ENCODE measurements at places on chromosomes 12 and 14. TPM values are rescaled to one million over a fixed set of nuclear protein-coding genes. Genes with fewer than 3 reads are reported as not detected.

Gene ANKS1B
- polyA plus RNA-seq, result 2.4 TPM

Gene SENP1
- polyA plus RNA-seq, result 11.9 TPM

Gene SLC17A8
- polyA plus RNA-seq, result 1.5 TPM

Gene PLA2G1B
- polyA plus RNA-seq, result 0.79 TPM

Gene CD9
- 204 TPM for polyA plus RNA-seq

DNA sequence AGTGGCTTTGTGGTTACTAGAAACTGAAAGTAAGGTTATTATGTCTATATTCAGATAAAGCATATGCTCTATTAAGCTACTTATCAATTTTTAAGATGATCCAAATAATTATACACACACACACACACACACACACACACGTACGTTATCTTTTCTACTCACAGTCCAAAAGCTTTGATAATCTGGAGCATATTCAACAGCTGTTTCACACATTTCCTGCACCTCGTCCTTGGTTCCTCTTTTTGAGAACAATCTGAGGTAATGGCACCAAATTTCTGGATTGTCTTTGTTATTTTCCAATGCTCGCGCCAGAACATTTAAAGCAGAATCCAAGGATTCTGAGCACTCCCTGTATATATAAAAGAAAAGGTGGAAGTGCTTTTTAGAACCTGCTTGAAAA is 37.5 kb downstream of the ZFC3H1 start:
- no peak overlapping the region for H3K4me3 ChIP-seq
- H3K4me1 ChIP-seq, result peaks cover 9% of the 10 kb centered on the region
- H3K36me3 ChIP-seq, result peaks cover 57% of the 10 kb centered on the region
- H3K27me3 ChIP-seq, result no peaks in the 10 kb centered on the region

DNA sequence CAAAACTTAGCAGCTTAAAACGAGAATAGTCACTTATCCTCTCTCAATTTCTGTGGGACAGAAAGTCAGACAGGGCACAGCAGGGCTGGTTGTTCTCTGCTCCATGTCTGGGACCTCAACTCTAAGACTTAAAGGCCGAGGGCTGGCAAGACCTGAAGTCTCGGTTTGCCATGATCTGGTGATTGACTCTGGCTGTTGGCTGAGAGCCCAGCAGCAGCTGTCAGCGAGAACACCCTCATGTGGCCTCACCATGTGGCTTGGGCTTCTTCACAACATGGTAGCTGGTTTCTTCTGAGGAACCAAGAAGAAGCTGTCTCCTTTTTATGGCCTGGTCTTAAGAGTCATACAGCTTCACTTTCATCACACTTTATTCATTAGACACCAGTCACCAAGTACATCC is 1.7 kb upstream of the VASH1 start:
- peaks cover 8% of the 10 kb centered on the region for H3K4me1 ChIP-seq
- DNase-seq, result no peak
- H3K4me3 ChIP-seq, result no peak overlapping the region

DNA sequence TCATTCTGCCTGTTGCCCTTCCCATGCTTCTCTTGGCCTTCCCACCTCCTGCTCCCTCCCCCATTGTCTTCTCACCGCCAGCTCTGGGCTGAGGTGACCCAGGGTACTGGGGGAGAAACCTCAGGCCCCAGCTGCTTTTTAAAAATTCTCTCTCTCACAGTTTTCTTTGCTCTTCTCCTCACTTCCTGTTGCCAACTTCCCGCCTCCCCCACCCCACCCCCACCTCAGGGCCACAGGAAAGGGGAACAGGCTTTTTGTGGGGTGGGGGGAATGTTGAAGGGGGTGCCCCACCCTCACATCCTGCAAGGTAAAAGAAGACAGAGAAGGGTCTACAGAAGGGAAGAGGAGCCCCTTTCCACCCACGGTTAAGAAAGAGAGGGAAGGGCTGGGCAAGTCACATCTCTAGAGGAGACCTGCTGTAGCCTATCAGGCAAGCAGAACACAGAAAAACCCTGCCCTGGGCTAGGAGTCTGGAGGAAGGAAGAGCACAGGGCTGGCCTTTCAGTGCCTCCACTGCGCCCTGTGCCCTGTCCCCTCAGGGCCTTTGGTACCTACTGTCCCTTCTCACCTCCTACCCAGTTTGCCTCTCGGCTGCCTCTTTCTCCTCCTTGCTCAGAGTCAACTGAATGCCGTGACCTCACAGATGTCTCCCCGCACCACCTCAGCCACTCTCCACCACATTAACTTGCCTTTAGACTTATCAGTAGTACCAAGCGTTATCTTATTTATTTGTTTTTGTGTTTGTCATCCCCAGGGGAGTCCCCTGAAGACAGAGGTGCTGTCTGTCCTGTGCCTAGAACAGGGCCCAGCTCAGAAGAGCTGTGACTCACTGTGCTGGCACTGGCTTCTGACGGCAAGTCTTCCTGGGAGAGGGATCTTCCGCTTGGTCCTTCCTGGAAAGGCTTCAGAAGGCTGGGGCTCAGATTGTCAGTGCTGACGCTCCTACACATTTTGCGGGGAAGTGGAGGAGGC is 1.7 kb downstream of the ARHGAP9 start:
- peak; percentile 6 for DNase-seq
- no peaks in the 10 kb centered on the region for H3K36me3 ChIP-seq

DNA sequence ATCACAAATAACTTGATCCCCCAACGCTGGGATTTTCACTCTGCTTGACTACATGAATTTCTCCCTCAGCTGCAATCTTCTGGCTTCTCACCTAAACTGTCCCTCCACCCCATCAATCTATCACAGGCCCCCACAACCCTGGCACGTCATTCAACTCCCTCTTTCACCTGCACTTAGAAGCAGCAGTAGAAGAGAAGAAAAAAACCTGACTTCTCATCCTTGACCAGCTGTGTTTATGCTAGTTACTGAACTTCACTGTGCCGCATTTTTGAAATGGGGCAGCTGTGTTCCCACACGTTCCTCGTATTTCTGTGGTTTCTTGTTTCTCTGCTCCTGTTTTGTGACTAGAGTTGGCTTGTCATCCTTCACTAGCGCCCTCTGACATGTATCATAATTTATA is 35.0 kb downstream of the ITPR2 start:
- DNase-seq, result no peak
- H3K27me3 ChIP-seq, result no peaks in the 10 kb centered on the region
- no peak overlapping the region for H3K27ac ChIP-seq
- H3K4me1 ChIP-seq, result no peaks in the 10 kb centered on the region

DNA sequence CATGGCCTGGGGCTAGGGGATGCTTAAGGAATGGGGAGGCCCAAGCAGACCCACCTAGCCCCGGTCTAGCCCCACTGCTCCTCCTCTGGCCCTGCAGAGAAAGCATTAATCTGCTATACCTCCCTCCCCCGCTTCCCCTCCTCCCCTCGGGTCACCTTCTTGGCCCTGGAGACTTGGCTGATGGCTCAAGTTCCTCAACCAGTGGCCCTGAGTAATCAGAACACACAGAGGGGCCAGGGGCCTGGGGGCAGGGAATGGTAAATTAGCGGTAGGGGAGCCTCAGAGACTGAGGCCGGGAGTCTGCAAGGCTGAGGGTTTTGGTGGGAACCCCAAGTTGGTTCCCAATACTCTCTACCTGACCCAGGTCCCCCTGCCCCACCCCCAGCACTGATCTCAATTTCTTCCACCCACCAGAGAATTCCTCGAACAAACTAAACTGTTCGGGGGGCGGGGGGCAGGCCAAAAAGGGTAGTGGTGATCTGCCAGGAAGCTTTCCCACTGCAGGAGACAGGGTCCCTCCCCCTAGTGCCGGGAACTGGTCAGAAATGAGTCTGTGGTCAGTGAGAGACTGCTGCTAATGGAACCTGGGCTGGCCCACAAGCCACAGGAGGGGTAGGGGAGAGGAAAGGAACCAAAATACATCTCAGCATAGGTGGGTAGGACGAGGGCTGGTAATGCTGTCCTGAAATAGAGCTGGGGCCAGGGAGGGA is 12.8 kb upstream of the SMARCD1 start:
- no peak overlapping the region for H3K27ac ChIP-seq
- DNase-seq, result no peak
- H3K4me1 ChIP-seq, result peaks cover 15% of the 10 kb centered on the region
- no peaks in the 10 kb centered on the region for H3K36me3 ChIP-seq
- no peaks in the 10 kb centered on the region for H3K27me3 ChIP-seq
- H3K4me3 ChIP-seq, result no peak overlapping the region

- peaks cover 27% of the 10 kb centered on the region for H3K4me1 ChIP-seq
- DNase-seq, result no peak
- H3K27ac ChIP-seq, result no peak overlapping the region
- H3K27me3 ChIP-seq, result no peaks in the 10 kb centered on the region
- no peak overlapping the region for H3K4me3 ChIP-seq
- peaks cover 2% of the 10 kb centered on the region for H3K36me3 ChIP-seq
Observed at GRCh38 chr12:6627616-6628015, 8.1 kb downstream of the LPAR5 start.

- no peaks in the 10 kb centered on the region for H3K36me3 ChIP-seq
- peaks cover 20% of the 10 kb centered on the region for H3K27me3 ChIP-seq
- H3K4me3 ChIP-seq, result peak overlapping the region; percentile 10
- no peak overlapping the region for H3K27ac ChIP-seq
- no peak for DNase-seq
Observed at GRCh38 chr12:3732901-3733300, 20.0 kb downstream of the CRACR2A start.

- no peak for DNase-seq
- H3K4me3 ChIP-seq, result peak overlapping the region; percentile 48
- no peaks in the 10 kb centered on the region for H3K36me3 ChIP-seq
- no peak overlapping the region for H3K27ac ChIP-seq
Observed at GRCh38 chr12:132600048-132601032, 10.0 kb downstream of the LRCOL1 start.

DNA sequence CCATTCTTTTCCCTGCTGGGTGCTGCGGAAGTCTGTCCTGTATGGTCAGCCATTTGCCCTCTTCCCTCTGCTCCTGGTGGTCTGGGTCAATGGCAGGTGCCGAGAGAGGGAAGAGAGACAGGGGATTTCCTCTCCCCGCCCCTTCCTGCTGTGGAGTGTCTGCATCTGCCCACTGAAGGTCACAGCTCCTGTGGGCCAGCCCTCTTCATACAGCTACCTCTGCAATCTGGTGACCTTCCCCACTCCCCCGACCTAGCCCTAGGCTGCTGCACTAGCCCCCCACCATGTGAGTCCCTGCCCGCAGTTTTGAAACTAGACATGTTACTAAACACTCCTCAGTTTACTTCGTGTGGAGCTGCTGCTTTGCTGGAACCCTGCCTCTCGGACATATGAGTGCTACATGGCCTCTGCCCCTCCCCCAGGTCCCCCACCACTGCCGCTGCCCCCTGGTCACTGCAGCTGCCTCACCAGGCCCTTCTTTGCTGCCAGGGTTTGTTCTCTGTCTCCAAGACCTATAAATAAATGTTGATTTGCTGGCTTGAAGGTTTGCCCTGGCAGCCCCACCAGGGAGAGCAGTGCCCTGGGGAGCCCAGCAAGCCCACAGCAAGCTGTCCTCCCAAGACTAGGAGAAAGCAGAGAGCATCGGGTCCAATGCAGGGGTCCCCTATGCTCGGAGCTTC is 102.9 kb downstream of the DPF3 start:
- H3K36me3 ChIP-seq, result no peaks in the 10 kb centered on the region
- H3K27ac ChIP-seq, result no peak overlapping the region
- no peaks in the 10 kb centered on the region for H3K4me1 ChIP-seq
- H3K4me3 ChIP-seq, result no peak overlapping the region
- DNase-seq, result no peak
- H3K27me3 ChIP-seq, result no peaks in the 10 kb centered on the region

- no peaks in the 10 kb centered on the region for H3K4me1 ChIP-seq
- DNase-seq, result no peak
- no peak overlapping the region for H3K27ac ChIP-seq
- no peaks in the 10 kb centered on the region for H3K27me3 ChIP-seq
- H3K36me3 ChIP-seq, result no peaks in the 10 kb centered on the region
Observed at GRCh38 chr14:66003082-66003730, 483.0 kb upstream of the CCDC196 start.

- H3K27ac ChIP-seq, result no peak overlapping the region
- DNase-seq, result no peak
- no peak overlapping the region for H3K4me3 ChIP-seq
- peaks cover 15% of the 10 kb centered on the region for H3K27me3 ChIP-seq
- no peaks in the 10 kb centered on the region for H3K36me3 ChIP-seq
- H3K4me1 ChIP-seq, result no peaks in the 10 kb centered on the region
Observed at GRCh38 chr12:114167431-114167830, 201.3 kb upstream of the RBM19 start.

DNA sequence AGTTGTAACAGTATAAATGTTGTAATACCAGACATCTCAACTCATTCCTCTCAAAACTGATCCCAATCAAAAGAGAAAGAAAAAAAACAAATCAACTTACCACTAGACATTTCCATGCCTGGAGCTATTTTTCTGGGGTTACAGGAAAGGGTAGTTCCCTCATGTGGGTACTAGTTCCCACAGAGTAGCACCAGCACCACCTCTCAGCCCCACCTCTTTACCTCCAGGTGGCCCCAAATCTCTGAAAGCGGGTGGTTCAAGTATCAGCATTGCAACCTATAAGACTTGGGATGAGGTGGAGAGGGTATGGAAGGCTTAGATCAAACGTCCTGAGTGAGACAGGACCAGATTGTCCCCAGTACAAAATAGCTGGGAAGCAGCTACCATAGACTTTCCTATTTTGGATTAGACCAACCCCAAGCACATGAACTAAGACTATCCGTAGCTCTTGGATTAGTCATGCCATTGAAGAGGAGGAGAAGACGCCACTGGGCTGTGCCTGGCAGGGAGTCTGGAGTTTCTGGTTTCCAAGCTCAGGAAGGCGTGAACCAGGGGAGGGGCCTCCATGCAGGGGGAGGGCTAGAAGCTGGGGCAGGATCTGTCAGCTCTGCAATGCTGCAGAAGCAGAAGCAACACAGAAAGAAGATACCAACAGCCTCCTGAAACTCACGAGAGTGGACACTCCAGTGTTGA is at the start of gene SLC39A2:
Gene SLC39A2 (plus strand): TSS at position 620 of the 693 bp plus-strand sequence. CDS start 154 bp downstream, outside the sequence.
- peaks cover 30% of the 10 kb centered on the region for H3K36me3 ChIP-seq
- no peak within 1 kb of the TSS for H3K4me3 ChIP-seq
- H3K4me1 ChIP-seq, result peaks cover 33% of the 10 kb centered on the region

DNA sequence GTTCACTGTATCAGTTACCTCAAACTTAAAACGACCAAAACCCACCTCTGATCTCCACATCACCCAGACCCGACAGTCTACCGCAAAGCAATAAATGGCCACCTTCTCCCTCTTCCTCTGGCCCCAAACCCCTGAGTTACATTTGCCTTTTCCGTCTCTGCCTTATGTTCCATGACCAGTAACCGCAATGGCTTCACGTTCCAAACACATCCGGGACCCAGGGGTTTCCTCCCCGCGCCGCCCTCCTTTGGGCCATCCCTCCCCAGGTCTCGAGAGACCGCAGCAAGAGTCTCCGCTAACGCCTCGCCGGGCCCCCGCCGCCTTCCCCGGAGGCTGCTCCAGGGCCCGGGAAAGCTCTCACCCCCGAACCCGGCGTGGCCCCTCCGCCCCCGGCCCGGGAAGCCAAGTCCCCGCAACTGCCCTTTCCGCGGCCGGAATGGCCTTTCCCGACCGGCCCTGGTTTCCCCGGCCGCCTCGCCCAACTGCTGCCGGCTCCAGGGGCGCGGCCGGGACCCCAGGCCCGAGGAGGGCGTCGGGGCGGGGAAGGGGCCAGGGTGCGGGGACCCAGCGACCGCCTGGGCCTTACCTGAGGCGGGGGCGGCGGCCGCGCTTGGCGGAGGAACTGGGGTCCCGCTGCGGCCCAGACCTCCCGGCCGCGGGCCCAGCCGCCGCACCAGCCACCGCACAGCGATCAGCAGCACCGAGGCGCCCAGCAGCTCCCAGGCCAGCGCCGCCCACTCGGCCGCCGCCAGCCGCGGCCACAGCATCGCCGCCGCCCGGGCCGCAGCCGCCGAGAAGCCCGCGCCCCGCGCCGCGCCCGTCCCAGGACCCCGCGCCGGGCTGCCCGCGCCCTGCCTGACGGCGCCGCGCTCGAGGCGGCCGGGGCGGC is at the start of gene ANKLE2:
Gene ANKLE2 (minus strand): TSS at position 801 of the 889 bp plus-strand sequence. CDS start 34 bp downstream, at position 767.
- peaks cover 3% of the 10 kb centered on the region for H3K4me1 ChIP-seq
- no peak for DNase-seq
- no peaks in the 10 kb centered on the region for H3K27me3 ChIP-seq
- H3K4me3 ChIP-seq, result peak within 1 kb of the TSS; percentile 77
- H3K36me3 ChIP-seq, result peaks cover 18% of the 10 kb centered on the region

Data from large intestine (tissue), 12 donors.